ENCODE measurements at places on chromosomes 3 and 15.

DNA sequence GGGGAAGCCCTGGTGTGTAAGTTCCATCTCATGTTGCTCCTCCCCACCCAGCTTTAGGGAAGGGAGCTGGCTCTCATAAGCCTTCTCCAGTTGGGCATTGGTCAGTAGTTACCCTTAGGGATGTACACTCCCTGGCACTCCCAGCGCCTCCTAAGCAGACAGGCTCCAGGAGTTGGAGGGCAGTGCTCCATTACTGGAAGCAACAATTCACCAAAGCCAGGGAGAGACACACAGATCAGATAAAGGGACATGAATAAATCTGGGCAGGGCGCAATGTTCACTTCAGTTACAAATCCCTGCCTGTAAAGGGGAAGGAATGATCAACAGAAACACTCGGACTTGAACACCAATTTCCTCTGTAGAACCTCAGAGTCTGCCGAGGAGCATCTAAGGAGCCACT, 169.1 kb upstream of the CTNNB1 start:
- DNase-seq: no peak

GRCh38 chr3:8768364-8769087, 887 bp downstream of the OXTR start:
- no peak for DNase-seq

DNA sequence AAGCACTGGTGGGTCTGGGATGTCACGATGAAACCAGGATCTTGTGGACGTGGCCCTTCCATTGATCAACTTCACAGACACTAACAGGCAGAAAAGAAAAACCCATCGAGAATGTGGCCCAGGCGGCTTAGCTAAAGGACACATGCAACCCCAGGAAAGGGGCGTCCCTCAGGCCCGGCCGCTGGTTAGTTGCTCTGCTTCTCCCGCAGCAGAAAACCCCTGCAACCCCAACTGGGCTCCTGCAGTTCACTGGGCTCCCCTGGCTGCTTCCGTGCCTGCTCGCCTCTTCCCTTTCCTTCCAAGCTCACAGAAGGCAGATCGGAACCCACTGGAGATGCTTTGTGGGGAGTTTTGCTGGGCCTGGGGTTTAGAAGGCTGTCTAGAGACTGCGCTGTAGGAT, 1.1 kb downstream of the GASK1A start:
- DNase-seq: no peak

DNA sequence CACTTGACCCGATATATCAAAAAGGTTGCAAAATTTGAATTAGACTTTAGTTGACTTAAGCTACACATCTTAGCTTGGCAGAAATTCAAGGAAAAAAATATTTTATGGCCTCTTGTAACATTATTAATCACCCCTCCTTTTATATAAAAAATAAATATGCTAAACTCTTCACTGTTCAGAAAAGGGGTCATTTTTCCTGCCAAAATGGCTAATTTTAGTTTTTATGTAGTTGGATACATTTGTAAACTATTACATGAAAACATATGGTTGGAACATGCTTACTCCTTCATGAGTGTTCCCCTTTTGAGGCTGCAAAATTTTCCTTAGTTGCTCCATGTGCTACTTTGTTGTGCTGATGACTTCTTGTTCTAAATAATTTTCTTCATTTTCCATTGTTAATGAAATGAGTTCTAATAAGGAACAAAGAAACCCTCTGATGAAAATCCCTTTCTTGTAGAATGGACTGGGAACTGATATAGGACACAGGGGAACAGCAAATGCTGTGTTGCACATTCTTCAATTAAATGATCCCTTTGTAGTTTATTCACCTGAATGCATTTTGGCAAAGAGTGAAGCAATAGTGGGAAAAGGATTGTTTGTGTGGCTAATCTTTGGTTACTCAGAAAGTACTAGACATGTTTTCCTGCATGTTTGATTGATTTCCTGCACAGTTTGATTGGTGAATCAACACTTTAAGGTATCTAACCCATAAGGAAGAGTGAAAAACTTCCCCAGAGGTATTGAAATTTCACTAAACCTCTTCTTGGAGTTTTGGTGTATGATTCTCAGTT, 349.3 kb downstream of the TIGIT start:
- DNase-seq: no peak

- no peak for DNase-seq
Observed at GRCh38 chr3:21259896-21260295, 491.1 kb downstream of the ZNF385D start.

- peak; percentile 44 for DNase-seq
Observed at GRCh38 chr3:164897342-164897741, 181.0 kb downstream of the SI start.

DNA sequence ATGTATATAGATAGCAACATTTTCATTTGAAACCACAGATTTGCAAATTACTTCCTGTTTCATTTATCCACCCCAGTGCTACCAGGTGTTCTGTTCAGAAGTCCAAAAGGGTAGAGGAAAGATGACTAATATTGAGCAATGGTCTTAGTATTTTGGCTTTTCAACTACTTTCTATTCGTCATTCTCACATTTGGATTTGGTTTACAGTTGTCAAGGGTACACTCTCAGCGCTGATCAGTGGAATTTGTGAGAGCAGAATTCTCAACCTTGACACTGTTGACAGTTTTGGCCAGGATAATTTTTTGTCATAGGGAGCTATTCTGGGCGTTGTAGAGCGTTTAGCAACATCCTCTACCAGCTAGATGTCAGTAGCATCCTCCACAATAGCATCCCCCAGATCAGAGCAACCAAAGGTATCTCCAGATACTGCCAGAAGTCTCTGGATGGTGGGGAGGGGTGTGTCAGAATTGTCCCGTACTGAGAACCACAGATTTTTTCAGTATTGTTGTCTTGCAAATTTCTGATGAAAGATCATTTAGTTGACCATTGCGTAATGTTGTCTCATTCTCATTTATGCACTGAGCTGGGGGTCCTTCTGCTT, 4.2 kb downstream of the HMCES start:
- DNase-seq: no peak

DNA sequence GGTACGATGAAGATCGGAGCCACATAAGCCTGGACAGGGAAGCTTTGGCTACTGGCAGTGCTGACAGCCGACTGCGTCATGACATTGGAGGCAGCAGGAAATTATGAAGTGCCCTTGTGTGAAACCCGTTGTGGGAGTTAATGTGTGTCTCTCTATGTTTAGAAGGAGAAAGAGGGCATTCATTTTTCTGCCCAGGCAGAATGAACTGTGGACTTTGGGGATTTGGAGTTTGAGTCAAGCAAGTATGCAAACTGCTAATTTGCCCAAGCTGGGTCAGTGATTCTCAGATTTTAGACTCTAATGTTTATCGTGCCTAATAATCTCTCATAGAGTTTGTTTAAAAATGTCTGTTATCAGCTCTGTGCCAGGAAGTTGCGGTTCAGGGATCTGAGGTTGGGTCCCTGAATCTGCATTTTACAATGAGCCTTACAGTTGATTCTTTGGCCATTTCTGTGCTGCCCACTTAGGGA, 5.6 kb downstream of the CTXND1 start:
- DNase-seq: no peak

GRCh38 chr15:57797568-57798267, 91.2 kb downstream of the POLR2M start:
- DNase-seq: no peak

DNA sequence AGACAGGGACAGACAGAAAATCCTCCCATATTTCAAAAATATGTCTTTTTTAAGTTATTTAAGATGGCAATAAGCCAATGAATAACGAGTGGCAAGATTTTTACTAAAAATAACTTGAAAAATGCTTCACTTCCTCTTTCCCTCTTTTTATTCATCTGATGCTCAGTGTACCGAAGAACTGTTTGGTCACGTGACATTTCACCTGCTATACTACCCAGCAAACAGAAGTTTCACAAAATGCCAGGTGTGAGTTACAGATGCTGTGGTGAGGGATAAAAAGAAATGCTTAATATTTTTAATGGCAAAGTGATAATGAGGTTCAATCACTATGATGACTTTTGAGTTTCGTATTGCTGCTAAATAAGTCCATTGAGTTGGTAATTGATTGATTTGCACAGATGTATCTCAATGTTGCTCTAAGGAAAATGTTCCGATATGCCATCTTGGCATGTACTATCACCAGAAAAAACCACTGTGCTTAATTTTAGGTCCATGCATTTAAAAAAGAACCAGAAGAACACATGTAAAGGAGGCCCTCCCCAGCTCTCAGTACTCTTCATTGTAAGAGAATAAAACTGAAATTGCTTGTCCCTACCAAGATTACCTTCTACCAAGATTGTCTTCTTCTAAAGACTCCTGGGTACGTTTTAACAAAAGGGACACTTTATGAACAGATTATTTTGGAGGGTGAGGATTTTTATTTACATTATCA, 26.0 kb upstream of the SEC62 start:
- no peak for DNase-seq

DNA sequence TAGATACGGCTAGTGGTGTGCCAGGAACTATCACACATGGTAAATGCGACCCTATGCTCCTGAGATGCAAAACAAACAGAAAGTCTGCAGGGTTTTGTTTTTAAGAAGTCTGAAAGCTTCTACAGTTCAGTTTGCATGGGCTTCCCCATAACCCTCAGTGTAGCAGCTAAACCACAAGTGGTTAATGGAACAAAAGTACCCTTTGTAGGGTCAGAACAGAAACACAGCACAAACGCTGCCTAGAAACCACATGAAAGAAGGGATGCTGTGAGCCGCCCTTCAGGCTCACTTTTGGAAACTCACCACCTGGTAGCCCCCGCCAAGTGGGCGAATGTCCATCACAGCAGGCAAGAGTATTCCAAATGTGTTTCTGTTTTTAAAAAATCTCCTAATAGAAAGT, 46.2 kb downstream of the CTDSPL start:
- no peak for DNase-seq

DNA sequence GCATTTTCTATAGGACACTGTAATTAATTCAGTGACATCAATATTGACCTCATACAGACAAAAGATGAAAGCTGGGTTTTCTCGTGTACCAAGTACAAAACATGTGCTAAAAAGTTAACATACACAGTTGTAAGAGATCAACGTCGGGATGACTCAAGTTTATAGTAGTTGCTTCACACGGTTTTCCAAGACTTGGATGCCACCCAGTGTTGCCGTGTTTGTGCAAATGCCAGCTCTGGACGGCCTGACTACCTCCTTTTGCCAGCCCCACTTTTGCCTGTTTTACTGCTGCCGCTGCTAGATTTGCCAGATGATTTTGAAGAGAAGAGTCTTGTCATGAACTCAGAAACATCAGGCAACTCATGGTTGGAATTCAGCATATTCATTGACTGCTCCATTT, 17.6 kb downstream of the EMC7 start:
- no peak for DNase-seq

GRCh38 chr15:93683651-93684050, 547.7 kb upstream of the MCTP2 start:
- DNase-seq: no peak

- no peak for DNase-seq
Observed at GRCh38 chr15:100975043-100975442, 55.9 kb downstream of the LRRK1 start.

DNA sequence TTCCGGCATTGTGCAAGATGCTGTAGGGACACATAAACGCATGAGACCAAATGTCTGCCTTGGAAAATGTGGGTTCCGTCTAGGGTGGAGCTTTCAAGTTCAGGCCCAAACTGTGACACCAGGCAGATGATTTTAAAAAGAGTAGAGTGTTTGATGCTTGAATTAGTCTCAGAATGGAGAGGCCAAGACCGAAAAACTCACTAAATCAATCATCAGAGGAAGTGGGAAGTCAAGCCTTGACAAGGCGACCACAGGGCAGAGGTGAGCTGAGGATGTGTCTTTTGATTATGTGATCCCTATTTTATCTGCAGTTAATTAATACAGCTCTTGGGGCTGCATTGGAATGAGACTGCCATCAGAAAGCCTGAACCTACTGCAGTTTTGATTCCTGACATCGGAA, 275.4 kb downstream of the ABHD5 start:
- DNase-seq: no peak

DNA sequence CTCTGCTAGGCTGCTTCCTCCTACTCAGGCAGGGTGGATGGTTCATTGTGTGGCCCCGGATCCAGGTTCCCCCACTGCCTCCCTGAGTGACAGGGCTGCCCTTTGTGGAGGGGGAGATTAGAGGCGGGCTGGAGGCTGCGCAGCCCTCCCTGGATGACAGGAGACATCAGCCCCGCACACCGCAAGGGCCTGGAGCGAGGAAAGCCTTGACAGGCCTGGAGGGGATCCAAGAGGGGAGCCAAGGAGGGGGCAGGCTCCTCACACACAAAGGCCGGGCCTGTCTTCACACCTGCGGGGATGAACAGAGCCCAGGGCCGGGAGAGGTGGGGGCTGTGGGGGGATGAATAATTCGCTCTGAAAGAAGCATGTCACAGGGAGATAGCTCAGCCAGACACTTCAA, 72.9 kb downstream of the RPN1 start:
- no peak for DNase-seq

DNA sequence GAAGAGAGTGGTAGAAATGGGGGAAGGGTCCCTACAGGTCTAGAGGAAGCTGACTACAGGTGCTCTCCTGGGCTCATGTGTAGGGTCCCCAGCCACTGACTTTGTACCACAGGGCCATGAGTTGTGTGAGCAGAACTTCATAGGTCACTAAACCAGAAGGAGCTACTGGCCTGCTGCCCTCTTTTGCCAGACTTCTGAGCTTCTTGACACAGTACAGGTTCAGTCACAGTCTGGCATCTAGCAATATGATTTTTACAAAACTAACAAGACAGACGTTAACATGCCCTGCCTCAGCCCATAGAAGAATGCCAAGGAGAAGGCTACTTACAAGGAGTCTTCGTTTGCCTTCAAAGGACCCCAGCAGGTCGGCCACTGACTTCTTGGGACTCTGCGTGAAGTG, 3.2 kb downstream of the CCDC80 start:
- no peak for DNase-seq

GRCh38 chr3:99430348-99431134, 207.9 kb upstream of the COL8A1 start:
- DNase-seq: no peak

- no peak for DNase-seq
Observed at GRCh38 chr3:5390936-5391625, 203.6 kb downstream of the EDEM1 start.

- DNase-seq: no peak
Observed at GRCh38 chr3:183307749-183308148, 54.7 kb downstream of the B3GNT5 start.

GRCh38 chr3:140358686-140359085, 319.2 kb upstream of the TRIM42 start:
- no peak for DNase-seq

DNA sequence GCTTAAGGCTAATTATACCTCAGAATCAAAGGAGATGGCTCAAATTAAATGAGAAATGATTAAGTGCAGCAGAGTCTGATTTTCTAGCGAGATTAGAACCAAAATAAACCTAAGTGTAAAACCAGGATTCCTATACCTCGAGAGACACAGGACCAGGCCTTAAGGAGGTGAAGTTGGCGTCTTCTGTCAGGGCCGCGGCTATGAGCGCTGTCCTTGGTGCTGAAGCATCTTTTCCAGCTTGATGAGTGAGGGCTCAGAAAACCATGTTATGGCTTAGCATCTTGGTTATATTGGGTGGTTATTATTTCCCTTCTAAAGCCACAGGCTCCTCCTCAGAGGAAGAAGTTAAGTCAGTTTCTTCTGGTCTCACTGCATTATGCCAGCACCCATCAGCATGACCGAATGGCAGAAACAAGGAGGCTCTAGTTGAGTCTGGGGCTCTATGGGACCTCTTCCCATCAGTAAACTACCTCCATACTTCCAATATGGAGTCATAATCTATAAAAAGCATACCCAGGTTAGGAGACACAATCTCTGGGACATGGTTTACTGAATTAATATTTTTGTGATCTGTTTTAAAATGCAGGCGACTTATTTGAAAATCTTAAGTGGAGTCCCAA, 120.1 kb upstream of the NMNAT3 start:
- DNase-seq: no peak

- no peak for DNase-seq
Observed at GRCh38 chr3:186319945-186320344, 42.1 kb downstream of the DGKG start.

GRCh38 chr15:68113273-68113672, 59.2 kb downstream of the PIAS1 start:
- DNase-seq: no peak

Data from NCI-H2171 (cell line).